ENCODE measurements at places on chromosomes 2 and 18. TPM values are rescaled to one million over a fixed set of nuclear protein-coding genes. Genes with fewer than 3 reads are reported as not detected.

DNA sequence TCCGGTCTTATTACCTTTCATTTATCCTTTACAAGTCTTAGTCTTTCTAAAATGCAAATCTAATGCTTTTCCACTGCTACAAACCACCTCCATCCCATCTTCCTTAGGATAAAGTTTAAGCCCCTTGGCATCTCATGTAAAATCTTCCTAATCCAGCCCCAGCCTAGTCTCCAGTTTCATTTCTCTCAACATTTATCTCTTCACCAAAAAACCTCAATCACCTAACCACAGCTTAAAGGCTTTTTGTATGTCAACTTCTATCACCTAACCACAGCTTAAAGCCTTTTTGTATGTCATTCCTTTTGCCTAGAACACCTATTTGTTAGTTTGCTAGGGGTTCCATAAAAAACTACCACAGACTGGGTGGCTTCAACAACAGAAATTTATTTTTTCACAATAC, 4.2 kb downstream of the TRAK2 start:
- no peak for DNase-seq

- no peak for DNase-seq
Measured at GRCh38 chr2:143515318-143515717, 386.1 kb downstream of the ARHGAP15 start.

UGP2 gene
- polyA plus RNA-seq = 134 TPM

GPATCH11 gene
- polyA plus RNA-seq = 4.8 TPM

GRCh38 chr2:216553093-216553478, 54.4 kb downstream of the RPL37A start:
- DNase-seq = no peak
